ENCODE measurements at places on chromosomes 5 and 9. TPM values are rescaled to one million over a fixed set of nuclear protein-coding genes. Genes with fewer than 3 reads are reported as not detected.

MORN5 gene
- not detected for total RNA-seq

GPR151 gene
- total RNA-seq: not detected

TMEM38B gene
- 5.6 TPM for total RNA-seq

CENPK gene
- total RNA-seq: 12.1 TPM

TTC23L gene
- total RNA-seq: not detected

PCDHGA6 gene
- 2.2 TPM for total RNA-seq

ENC1 gene
- total RNA-seq: 126 TPM

PCSK1 gene
- 2.2 TPM for total RNA-seq

DDX4 gene
- not detected for total RNA-seq

SPZ1 gene
- total RNA-seq: not detected

ABCA2 gene
- 27.3 TPM for total RNA-seq

PARP8 gene
- total RNA-seq: 0.27 TPM

RNF224 gene
- total RNA-seq: not detected

LHX3 gene
- total RNA-seq: not detected

PTGDS gene
- total RNA-seq: 0.56 TPM

LCN1 gene
- total RNA-seq: 0.66 TPM

TIMD4 gene
- not detected for total RNA-seq

IRX4 gene
- not detected for total RNA-seq

PCDHA1 gene
- total RNA-seq: not detected

OSTF1 gene
- 88.1 TPM for total RNA-seq

HNRNPA0 gene
- total RNA-seq: 16.1 TPM

RCL1 gene
- 15.9 TPM for total RNA-seq

PRR16 gene
- 1.6 TPM for total RNA-seq

LCN10 gene
- total RNA-seq: not detected

PCDHGC5 gene
- total RNA-seq: 0.94 TPM

AQP7 gene
- 0.09 TPM for total RNA-seq

ZNF169 gene
- total RNA-seq: 3.5 TPM

CTXN3 gene
- total RNA-seq: not detected

SLC45A2 gene
- not detected for total RNA-seq

ORM1 gene
- not detected for total RNA-seq

KCNV2 gene
- total RNA-seq: not detected

LCN9 gene
- not detected for total RNA-seq

RIOK2 gene
- total RNA-seq: 26.6 TPM

PDE6A gene
- total RNA-seq: under 0.01 TPM

URM1 gene
- 43.2 TPM for total RNA-seq

NPR3 gene
- total RNA-seq: 0.27 TPM

MYOZ3 gene
- 0.94 TPM for total RNA-seq

RMI1 gene
- 4.8 TPM for total RNA-seq

GM2A gene
- total RNA-seq: 11.9 TPM

TMC1 gene
- 2.1 TPM for total RNA-seq

PCDHGA10 gene
- total RNA-seq: 3.9 TPM

PCDHB1 gene
- not detected for total RNA-seq

IFNA2 gene
- not detected for total RNA-seq

CCNO gene
- total RNA-seq: 0.09 TPM

SCGB3A2 gene
- not detected for total RNA-seq
